ENCODE measurements at places on chromosomes 3 and 15. TPM values are rescaled to one million over a fixed set of nuclear protein-coding genes. Genes with fewer than 3 reads are reported as not detected.

CA12 gene
- total RNA-seq: 11.7 TPM

HRG gene
- total RNA-seq: not detected

DNA sequence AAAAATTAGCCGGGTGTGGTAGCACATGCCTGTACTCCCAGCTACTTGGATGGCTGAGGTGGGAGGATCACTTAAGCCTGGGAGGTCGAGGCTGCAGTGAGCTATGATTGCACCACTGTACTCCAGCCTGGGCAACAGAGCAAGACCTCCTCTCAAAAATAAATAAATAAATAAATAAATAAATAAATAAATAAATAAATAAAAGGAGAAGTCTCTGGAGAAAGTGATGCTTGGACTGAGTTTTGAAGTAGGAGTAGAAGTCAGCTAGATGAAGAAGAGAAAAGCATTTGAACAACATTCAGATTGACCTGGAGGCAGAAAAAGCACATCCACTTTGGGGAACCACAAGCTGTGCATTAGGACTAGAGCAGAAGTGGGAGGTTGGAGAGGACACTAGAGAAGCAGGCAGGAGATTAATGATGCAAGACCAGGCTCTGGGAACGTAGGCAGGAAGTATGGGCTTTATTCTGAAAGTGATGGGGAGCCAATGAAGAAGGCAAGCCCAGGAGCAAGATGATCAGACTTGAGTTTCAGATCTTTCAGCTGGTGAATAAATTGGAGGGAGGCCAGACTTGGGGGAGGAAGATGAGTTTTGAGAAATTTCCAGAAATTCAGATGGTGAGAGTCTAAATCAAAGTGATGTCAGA lies 48.7 kb downstream of the KLHL6 start:
- H3K27me3 ChIP-seq: no peaks in the 10 kb centered on the region
- no peak overlapping the region for H3K4me3 ChIP-seq
- H3K27ac ChIP-seq: no peak overlapping the region
- no peaks in the 10 kb centered on the region for H3K4me1 ChIP-seq
- DNase-seq: no peak

DNA sequence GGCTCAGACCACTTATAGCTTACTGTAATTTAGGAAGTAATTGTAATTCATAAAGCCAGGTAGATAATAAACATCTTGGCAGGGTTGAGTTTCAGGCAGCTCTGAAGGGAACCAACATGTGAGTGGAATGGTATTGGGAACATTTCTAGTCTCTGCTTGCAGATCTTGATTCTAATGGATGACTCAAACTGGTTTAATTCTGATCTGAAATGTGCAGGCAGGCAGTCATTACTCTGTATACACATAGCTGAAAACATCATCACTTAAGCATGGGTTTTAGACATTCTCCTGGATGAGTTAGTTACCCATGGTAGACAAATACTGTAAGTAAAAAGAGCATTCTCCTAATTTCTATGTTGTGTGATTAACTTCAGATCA lies 317.0 kb upstream of the TPRG1 start:
- no peaks in the 10 kb centered on the region for H3K4me1 ChIP-seq
- H3K4me3 ChIP-seq: no peak overlapping the region
- H3K27ac ChIP-seq: peak overlapping the region; percentile 85
- H3K27me3 ChIP-seq: no peaks in the 10 kb centered on the region
- DNase-seq: no peak

DNA sequence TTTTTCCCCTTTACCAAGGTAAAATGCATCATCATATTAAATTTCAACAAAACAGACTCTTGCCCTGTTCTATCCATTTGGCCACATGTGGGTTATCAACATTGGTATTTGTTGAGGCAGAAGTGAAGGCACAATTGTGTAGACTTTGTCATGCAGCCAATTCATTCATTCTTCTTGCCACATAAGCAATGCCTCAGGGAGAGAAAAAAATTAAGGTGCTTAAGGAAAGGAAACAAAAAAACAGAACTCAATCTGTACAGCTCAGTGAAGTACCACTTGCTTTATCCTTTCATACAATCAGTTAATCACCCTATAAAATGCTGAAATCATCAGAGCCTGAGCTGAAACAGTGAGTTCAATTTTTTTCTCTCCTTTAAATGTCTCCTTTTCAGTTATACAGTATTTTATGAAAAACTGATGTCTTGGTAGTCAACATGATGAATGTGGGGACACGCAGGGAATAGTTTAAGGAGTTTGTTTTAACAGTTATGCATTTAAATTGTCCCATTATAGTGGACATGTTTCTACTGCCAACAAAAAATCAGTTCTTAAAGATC lies 588.9 kb downstream of the MFSD1 start:
- H3K4me3 ChIP-seq: no peak overlapping the region
- H3K27me3 ChIP-seq: no peaks in the 10 kb centered on the region
- no peak for DNase-seq
- no peaks in the 10 kb centered on the region for H3K4me1 ChIP-seq

DNA sequence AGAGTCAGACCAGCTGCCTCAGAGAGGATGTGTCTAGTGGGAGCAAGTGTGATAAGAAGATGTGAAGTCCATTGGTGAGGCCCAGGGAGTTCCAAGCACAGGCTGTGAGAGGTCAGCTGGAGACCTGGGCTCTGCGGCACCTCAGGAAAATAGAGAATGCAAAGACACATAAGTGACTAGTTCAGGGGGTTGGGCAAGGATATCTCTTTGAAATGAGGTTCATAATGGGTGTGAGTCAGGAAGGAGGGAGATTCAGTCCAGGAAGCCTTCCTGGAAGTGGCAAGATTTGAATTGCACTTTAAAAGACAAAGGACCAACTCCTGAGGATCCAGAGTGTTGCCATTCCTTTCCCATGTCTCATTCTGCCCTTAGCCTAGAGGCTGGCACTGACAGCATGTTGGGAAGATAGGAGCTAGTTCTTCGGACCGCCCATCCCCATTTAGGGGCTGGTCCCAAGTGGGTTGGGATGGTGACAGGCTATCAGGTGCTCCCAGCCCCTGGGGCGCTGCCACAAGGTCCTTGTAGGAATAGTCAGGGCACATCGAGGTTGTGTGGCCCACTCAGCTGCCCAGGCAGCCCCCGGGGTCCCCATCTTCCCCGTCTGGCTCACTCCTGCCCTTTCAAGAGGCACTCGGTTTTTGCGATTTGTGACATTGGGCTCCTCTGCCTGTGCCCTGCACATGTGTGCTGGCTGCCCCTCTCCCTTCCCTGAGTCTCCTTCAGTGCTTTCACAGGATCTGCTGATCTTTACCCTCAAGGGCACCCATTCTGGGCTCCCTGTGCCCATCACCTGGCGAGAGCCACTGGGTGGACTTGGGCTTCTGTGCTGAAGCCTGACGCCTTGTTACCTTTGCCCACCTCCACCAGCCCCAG lies 23.7 kb downstream of the ESYT3 start:
- H3K4me3 ChIP-seq: no peak overlapping the region
- H3K4me1 ChIP-seq: no peaks in the 10 kb centered on the region
- no peak overlapping the region for H3K27ac ChIP-seq
- no peaks in the 10 kb centered on the region for H3K36me3 ChIP-seq
